ENCODE measurements at places on chromosomes 11 and 22. TPM values are rescaled to one million over a fixed set of nuclear protein-coding genes. Genes with fewer than 3 reads are reported as not detected.

PIH1D2 gene
- 0.23 TPM for total RNA-seq

NCR3LG1 gene
- total RNA-seq, result 4.1 TPM

GPHA2 gene
- total RNA-seq, result not detected

WNT7B gene
- not detected for total RNA-seq

TTC28 gene
- 1.9 TPM for total RNA-seq

FXYD2 gene
- total RNA-seq, result not detected

SYT13 gene
- total RNA-seq, result 0.89 TPM

Measured in T-helper 17 cell (primary cell).